ENCODE measurements at places on chromosomes 6 and 20. TPM values are rescaled to one million over a fixed set of nuclear protein-coding genes. Genes with fewer than 3 reads are reported as not detected.

DNA sequence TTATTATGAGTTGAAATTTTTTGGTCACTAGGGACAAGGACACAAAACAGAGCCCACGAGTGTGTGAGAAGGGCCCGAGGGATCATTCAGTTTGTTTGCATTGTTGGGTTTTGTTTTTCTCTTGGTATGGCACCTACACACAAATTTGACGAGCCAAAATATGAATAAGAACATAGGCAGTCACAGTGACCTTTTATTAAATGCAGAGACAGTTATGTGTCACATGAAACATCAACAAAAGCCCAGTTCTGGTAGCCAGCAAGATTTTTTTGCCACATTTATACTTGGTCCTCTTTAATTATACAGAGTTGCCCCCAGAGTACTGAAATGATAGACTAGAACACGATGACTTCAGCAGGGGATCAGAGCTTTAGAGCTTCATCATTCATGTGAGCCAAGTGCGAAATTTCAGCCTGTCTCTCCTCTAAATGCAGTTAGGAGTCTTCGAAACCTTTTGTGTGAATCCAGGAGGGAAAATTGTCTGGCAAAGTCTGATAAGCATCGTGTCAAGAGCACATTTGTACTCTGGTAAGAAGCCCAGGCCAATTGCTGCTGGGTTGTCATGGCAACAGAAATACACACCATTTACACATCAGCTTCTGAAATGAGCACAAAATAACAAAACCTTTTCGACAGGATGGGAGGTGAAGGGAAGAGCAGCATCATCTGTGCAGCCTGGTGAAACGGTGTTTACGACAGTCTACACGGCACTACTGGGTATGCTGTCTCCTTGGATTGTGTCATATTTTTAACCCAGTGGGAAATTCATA lies 79.2 kb upstream of the RIPOR2 start:
- no peak for DNase-seq

- no peak for DNase-seq
Measured at GRCh38 chr6:148565930-148566663, 180.7 kb upstream of the UST start.

ASCC3 gene
- total RNA-seq = 49.6 TPM

GRCh38 chr6:113876695-113877094 lies 19.6 kb downstream of the MARCKS start:
- DNase-seq = no peak

- DNase-seq = no peak
Measured at GRCh38 chr20:23272176-23273029, 78.2 kb upstream of the NXT1 start.

- DNase-seq = peak; percentile 69
Measured at GRCh38 chr6:82365016-82365795, 1.6 kb downstream of the TPBG start.

DNA sequence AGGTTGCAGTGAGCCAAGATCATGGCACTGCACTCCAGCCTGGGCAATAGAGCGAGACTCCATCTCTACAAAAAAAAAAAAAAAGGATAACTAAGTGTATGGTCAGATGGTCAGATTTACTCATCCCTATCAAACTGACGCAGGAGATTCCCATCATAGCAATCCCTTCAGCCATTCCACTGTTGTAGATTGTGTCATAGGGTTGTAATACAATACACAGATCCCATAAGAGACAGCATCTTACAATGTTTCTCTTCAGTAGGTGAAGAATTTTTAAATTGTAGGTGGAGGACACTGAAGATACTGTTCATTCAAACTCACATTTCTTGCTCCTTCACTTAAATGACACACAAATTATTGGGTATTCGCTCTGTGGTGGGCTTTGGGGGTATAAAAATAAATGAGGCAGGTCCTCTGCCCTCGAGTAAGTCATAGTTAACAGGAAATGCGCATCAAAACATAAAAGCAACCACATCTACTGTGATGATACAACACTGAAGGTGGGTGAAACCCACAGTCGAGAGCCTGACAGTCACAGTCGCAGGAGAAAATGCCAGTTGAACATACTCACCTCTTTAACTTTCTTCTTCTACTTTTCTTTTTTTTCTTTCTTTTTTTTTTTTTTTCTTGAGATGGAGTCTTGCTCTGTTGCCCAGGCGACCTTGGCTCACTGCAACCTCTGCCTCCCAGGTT lies 205.5 kb downstream of the ZNF217 start:
- no peak for DNase-seq

DNA sequence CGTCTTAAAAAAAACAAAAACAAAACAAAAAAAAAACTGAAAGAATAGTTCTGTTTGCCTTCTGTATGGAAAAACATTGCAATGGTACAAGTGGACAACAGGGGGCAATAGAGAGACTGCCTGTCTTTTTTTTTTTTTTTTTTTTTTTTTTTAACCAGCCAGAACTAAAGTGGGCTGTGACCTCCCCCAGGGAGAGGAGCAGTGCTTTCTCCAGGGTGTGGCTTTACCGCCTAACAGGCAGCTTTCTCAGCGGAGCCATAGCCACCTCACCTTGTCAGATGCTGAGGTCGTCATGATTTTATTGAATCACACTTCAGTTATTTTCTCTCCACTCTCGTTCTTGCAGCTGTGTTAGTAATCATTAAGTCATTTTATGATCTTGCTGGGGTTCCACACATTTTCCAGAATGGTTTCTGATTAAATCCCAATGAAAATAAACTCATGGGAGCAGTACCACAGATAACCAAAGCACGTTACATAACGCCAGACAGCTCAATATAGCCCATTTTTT lies 78.4 kb downstream of the GMPR start:
- DNase-seq = peak; percentile 44

DNA sequence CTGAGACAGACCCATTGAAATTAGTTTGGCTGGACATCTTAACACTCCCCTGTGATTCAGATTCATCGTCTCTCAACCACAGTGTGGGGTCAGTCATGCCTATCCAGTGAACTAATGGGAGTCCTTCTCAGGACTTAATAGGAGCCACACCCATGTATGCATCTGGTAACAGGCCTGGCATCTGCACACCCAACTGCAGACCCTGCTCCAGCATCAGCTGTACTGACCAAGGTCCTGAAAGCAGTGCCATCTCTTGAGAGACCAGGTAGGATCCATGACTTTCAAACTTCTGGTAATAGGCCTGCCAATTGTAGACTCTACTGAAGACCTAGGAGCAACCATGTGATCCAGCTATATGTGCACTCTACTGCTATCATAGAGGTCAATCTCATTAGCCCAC lies 363.6 kb upstream of the POU3F2 start:
- DNase-seq = no peak

CDH26 gene
- 0.76 TPM for total RNA-seq

MTFR2 gene
- total RNA-seq = 1.9 TPM

DNA sequence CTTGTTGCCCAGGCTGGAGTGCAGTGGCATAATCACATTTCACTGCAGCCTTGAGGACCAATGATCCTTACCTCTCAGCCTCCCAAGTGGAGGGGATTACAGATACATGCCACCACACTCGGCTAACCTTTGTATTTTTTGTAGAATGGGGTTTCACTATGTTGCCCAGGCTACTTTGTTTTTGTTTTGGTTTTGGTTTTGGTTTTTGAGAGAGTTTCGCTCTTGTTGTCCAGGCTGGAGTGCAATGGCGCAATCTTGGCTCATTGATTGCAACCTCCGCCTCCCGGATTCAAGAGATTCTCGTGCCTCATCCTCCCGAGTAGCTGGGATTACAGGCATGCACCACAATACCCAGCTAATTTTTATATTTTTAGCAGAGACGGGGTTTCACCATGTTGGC lies 105.5 kb downstream of the BMP7 start:
- DNase-seq = no peak

DNA sequence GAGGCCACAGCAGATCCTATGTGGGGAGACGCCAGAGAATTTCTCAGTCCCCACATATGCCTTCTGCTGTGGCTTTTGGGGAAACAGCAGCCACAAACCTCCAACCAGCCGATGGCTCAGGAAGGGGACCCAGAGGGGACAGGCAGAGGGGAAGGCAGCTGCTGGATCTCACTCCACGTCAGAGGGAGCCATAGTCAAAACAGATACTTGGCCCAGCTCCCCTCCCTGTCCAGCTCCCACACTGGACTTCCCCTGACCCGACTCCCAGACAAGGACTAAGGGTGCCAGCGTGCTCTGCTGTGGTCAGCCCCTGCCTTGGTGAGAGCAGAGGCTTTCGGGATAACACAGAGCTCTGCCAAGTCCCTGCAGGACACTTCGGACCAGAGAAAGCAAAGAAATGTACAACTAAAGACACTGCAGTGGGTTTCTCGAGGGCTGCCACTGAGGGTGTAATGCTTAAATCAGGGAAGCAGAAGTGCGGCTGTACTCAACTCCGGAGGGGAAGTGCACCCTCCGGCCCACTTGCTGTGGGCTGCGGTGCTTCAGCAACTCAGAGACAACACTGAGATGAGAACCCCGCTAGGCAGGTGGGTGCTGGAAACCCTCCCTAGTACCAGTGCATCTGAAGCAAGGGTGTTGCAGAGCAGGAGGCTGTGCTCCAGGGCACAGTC lies 47.2 kb downstream of the RRBP1 start:
- no peak for DNase-seq

GRCh38 chr6:150230164-150230561 lies 87.3 kb downstream of the PPP1R14C start:
- no peak for DNase-seq

DNA sequence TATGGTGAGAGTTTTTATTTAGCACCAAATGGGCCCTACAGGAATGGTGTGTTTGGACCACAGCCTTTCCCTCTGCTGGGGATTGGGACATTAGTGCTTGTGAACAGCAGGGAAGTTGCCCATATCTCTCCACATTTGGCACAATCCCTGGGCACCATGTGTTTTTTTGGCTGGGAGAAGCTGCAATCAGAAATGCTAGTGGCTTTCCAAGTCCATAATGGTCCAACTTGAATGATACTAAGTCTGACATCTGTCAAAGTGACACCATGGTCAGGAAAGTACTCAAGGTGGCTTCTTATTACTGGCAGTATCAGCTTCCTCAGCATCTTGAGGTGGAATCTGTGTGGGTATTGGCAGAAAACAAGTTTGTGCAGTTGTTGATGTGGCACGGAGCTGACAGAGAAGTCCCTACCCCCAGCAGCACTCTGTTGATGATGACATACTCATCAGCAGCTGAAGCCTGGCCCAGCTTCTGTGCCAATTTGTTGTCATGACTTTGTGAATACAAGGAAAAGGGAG lies 53.0 kb downstream of the SASH1 start:
- DNase-seq = no peak

- no peak for DNase-seq
Measured at GRCh38 chr6:45609141-45609638, 231.5 kb upstream of the SUPT3H start.

- no peak for DNase-seq
Measured at GRCh38 chr20:44734938-44735337, 10.7 kb upstream of the KCNK15 start.

DNA sequence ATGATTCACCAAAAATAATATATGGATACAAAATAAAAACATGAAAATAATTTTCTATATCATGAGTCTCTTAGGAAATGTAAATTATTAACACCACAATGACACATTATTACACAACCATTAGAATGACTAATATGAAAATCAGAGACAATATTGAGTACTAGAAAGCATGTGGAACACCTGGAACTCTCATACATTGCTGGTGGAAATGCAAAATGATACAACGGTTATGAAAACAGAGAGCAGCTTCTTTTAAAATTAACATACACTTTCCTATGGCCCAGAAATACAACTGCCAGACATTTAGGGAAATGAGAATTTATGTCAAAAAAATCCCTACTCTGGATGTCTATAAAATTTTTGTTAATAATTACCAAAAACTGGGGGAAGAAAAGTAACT lies 853.3 kb upstream of the MAN1A1 start:
- no peak for DNase-seq

DNA sequence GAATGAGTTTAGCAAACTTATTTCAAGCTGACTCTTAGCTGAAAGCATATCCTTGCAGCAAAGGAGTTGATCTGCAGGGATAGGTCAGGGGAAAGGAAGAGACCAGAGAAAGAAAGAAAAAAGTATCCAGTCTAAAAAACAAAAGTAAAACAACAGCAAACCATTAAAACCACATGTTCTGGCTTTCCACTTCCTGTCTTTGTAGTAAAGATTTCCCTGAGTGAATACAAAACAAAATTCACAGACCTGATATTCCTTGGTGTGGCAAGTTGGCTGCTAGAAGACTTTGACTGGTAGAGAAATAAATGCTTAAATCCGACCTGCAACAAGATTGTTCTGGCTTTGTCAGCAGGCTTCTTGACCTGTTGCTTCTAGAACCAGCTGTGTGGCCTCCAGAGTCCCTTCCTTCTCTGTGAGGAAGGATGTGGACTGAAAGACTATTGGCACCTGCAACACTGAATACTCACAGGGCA lies 23.4 kb upstream of the MCM3 start:
- DNase-seq = no peak

DNA sequence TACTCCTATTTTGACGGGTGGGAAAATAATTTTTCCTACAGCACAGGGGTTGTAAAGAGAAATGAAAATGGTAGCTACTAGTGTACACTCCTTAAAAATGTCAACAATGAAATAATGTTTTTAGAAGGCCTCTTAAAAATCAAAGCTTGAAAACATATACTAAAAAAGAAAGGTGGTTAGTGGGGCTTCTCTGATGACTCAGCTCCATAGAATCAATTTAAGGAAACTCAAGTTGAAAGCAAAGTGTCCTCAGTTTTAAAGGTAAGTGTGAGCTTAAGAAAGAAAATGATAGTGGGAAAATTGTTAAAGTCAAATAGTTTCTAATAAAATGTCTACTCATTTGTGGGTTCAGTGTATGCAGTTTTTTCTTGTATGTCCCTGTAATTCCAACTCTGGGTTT lies 58.2 kb downstream of the ADGRB3 start:
- DNase-seq = no peak

POPDC3 gene
- 10.9 TPM for total RNA-seq

GRCh38 chr6:149362289-149362688 lies 37.8 kb upstream of the SUMO4 start:
- DNase-seq = no peak

DNA sequence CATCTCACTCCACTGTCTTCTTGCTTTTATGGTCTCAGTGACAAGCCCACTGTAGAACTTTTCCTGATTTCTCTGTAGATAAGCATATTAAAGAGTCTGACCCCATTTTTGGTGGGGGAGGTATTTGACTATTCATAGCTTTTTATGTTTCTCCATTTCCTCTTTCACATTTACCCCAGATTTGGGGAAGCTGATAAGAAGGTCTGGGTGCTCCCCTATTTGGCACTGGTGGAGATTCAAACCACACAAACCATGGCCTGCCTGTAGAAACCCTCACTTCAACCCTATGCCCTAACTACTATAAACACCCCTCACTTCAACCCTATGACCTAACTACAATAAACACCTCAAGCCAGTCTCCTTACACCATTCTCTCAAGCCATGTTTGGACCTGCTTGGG lies 196.2 kb upstream of the SYNDIG1 start:
- DNase-seq = no peak

- no peak for DNase-seq
Measured at GRCh38 chr6:113585246-113585645, 271.9 kb upstream of the MARCKS start.

DNA sequence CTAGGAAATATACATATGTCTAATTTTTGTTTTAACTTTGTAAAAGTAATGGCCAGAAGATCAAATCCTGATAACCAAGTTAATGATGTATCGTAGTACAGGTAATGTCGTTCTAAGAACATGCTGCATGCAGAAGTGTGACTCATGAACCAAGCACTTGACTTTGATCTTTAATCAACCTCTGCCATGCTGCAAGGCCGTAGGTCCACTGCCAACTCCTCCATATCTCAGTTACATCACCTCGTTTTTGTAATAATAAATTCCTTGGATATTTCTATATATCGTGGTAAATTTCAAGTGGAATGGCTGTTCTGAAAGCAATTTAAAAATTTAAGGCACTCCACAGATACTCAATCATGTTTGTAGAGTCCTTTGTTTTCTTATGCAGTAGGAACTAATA lies 771.7 kb downstream of the EPHA7 start:
- no peak for DNase-seq

- no peak for DNase-seq
Measured at GRCh38 chr6:40906759-40907158, 132.3 kb downstream of the UNC5CL start.

All from glutamatergic neuron (in vitro differentiated cells).